Stimulated activated CD8-positive, alpha-beta memory T cell treated with anti-CD3 and anti-CD28 coated beads, Interleukin-4, amount 100 ng/mL, for 1 hour (primary cell): ENCODE measurements at places on chromosomes 5 and 9.

DNA sequence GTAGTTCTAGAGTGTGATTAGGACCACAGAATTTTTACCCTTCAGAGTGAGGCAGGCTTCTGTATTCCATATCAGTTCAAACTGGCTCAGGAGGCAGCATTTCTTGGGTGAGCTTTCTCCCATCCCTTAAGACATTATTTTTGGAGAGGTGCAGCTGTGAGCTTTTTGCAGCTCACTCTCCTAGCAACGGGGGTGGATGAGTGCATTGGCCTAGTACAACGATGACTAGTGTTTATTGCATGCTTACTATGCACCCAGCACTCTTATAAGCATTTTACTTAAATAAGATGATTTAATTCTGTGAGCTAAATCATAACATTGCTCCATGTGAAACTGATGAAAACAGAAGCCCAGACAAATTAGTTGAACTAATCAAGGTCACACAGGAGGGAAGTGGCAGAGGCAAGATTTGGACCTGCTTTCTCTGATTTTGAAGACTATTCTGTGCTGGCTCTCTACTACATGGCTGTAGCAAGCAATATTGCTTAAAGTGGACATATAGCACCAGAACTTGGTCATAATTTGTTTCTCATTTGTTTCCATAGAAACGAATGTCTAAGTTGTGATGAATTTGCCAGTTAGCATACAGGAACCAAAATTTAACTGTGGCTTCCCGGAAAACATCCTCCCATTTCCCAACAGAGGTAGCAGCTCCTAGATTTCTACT is 372.1 kb upstream of the RIOK2 start:
- DNase-seq: no peak

GRCh38 chr9:74960561-74960960 is 7.8 kb upstream of the C9orf40 start:
- DNase-seq: no peak

- DNase-seq: no peak
These were observed 171.0 kb downstream of the TRIO start for GRCh38 chr5:14313986-14314690.

DNA sequence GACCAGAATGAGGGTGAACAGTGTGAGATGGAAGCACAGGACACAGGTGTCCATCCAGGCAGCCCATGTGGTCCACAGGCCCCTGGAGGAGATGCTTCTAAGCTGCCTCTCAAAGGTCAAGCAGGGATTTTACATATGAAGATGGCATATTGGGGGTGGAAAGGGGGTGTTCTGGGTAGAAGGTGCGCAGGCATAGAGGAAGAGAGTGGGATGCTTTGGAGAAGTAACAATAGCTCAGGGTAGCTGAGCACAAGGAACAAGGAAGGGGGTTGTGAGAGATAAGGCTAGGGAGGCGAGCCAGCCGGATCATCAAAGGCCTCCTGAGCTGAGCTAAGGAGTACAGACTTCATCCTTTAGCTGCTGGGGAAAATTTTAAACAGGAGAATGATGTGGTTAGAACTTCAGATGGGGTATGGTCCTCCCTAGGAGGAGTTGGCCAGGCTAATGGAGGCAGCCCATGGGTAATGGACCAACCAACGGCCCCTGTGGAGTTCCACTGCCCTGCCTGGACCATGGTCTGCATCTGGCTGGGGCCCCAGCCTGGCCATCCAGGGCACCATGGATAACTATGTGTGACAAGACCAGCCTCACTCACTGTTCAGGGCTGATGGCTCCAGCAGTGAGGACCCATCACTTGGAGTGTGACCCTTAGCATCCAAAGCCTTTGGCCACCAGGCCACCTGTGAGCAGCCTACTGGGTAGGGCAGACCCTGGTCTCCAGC is 86.8 kb upstream of the TBC1D2 start:
- DNase-seq: no peak

- no peak for DNase-seq
These were observed 25.9 kb downstream of the ERBIN start for GRCh38 chr5:65952259-65952658.

GRCh38 chr5:180595381-180596114 is 4.2 kb upstream of the SCGB3A1 start:
- DNase-seq: no peak
